Stimulated activated CD8-positive, alpha-beta memory T cell treated with anti-CD3 and anti-CD28 coated beads, Interleukin-4, amount 100 ng/mL, for 4 hours (primary cell): ENCODE measurements at places on chromosomes 1 and 21.

- no peak for DNase-seq
Measured at GRCh38 chr21:42299324-42300044, 15.7 kb downstream of the TFF3 start.

GRCh38 chr1:14071581-14071980 lies 371.6 kb downstream of the PRDM2 start:
- DNase-seq = no peak

DNA sequence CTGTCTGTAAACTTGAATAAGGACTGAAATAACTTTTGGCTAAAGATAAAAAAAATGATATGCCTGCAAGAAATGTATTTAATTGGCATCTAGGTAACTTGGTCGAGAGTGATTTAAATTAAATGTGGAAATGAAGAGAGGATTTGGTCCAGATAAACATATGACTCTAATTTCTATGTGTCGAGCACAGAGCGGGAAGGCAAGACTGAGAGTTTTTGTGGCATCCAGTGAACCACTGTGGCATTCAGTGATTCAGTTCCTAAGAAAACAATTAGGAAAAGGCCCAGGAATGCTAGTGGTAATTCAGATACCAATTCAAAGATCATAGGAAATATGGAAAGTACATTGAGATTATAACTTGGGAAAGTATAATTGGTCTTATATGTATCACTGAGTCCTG lies 39.6 kb downstream of the PDE4B start:
- no peak for DNase-seq

GRCh38 chr1:183234660-183235476 lies 48.8 kb downstream of the LAMC2 start:
- DNase-seq = no peak

- DNase-seq = no peak
Measured at GRCh38 chr1:167693425-167694045, 28.2 kb upstream of the MPZL1 start.

DNA sequence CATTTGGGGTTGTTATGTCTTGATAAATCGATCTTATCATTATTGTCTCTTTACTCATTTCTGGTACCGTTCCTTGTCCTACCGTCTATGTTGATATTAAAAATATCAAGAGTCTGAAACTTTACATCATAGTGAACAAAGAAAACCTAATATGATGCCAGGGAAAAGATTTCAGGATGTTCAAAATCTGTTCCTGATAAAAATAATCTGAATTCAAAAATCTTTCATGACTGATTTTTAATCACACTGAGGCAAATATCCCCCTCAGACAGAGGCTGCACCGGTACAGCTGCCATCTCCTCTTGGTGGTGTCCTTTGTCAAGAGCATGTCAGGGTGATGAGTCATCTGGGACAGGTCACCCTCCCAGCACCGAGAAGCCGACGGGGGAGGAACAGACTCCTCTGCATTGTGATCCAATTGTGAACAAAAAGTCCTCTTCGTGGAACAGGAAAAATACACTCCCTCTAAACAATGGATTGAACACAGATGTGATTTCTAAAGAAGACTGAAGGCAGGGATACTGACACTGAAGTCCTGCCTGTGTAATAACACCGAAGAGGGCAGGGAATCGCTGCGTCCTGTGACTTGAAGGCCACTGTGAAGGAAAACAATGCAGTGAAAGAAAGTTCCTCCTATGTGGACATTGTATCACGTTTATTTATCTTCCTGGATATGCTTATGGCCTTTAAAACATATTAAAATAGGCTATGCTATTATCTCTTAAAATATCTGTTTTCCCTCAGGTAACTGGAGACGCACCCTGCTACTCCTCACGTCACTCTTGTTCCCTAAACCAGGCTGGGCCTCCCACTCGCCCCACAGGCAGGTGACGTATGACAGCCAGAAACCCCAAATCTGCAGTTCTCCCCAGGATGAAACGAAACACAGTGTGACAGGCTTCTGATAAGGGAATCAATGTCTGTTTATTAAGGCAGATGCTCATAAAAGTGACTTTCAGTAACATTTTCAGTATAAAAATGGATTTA lies 4.3 kb upstream of the SPATC1L start:
- DNase-seq = no peak

- no peak for DNase-seq
Measured at GRCh38 chr1:247357052-247357780, 25.5 kb upstream of the ZNF496 start.

GRCh38 chr1:9145021-9145668 lies 16.2 kb upstream of the GPR157 start:
- DNase-seq = no peak

- no peak for DNase-seq
Measured at GRCh38 chr1:159930634-159931033, 5.3 kb upstream of the TAGLN2 start.

GRCh38 chr21:28674763-28675162 lies 317.9 kb downstream of the LTN1 start:
- DNase-seq = no peak

- DNase-seq = no peak
Measured at GRCh38 chr1:247211339-247211738, 39.5 kb upstream of the ZNF124 start.

GRCh38 chr1:25821630-25822091 lies 1.9 kb downstream of the MTFR1L start:
- no peak for DNase-seq

DNA sequence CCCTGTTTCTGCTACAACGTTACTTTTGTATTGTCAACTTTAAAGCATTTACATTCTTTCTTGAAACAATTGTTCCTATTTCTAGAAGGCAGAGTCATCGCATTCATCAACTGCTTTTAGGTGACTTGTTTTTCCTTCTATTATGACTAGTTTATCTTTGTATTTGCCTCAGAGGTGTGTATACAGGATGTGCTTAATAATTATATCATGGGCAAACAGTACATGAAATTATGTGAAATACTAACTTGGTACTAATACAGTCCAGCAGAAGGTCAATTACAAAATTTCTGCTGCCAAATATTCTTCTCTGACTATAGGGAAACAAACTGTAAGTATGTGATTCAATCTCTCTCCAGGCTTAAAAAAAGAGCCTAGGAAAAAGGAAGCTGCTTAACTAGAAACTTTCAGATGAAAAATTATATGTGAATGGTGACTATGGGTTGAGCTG lies 101.6 kb downstream of the C4BPA start:
- DNase-seq = no peak

- DNase-seq = no peak
Measured at GRCh38 chr1:1058921-1059493, 15.1 kb downstream of the RNF223 start.

GRCh38 chr1:102640872-102641271 lies 467.4 kb downstream of the COL11A1 start:
- no peak for DNase-seq

DNA sequence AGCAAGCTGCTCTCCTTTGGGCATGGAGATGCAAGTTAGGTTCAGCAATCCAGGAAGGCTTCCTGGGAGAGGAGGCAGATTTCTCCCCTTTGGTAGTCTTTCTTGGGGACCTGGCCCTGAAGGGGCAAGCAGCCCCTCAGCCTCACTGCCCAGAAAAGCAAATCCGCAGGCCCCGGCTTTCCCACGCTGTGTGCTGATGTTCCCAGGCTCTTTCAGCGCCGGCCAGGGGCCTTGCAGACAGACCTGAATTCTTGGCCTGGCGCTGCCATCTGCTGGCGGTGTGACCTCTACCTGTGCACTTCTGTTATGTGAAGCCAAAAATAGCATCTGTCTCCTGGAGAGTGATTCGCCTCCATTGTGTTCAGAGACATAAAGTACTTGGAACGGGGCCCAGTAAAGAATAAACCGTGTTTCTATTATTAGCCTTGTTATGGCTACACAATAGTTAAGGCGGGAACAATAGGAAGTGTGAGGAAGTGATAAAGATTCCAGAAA lies 64.8 kb downstream of the ALPL start:
- no peak for DNase-seq

GRCh38 chr1:201026836-201027235 lies 3.3 kb upstream of the KIF21B start:
- DNase-seq = no peak

- DNase-seq = peak; percentile 67
Measured at GRCh38 chr1:93847811-93848288, 31.2 kb downstream of the DNTTIP2 start.

DNA sequence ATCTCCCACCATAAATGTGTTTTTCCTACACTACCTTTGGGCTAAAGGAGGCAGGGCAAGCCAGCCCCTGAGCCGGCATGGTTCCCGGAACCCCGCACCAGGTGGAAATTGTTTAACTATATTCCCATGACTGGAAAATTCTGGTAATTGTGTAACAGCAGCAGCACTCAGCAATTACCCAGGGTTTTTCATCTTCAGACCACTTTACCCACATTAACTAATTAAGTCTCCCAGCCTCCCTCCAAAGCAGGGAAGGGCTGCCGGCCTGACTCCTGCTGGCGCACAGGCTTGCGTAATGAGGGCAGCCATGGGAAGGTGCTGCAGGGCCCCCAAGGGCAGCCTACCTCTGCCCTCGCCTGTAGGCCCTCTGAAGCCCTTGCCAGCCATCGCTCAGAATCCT lies 140.7 kb upstream of the VAMP3 start:
- no peak for DNase-seq

DNA sequence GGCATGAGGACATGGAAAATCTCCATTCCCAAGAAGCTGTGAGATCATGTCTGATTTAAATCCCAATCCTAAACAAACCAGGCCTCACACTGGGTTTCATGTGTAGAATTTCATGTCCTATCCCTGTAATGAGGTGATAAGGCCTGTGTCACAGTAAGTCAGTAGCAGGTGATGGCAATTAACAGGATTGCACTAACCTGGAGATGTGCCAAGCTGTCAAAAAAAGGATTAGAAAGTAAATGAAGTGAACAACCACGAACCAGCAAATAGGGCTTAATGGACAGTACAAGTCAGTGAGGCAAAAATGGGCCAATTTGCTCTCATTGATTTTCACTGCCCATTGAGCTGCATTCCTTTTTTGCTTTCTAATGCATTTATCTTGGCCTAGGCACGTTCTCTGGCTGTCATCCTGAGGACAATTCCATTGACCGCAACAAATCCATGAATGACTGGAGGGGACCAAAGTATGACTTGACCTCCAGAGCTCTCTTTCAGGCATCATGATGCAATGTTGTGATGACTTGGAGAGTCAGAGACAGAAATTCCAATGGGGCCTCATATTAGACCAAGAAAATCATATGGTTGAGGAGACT lies 673.6 kb upstream of the ADGRL2 start:
- no peak for DNase-seq

GRCh38 chr21:29084372-29084771 lies 10.9 kb upstream of the CCT8 start:
- DNase-seq = no peak

DNA sequence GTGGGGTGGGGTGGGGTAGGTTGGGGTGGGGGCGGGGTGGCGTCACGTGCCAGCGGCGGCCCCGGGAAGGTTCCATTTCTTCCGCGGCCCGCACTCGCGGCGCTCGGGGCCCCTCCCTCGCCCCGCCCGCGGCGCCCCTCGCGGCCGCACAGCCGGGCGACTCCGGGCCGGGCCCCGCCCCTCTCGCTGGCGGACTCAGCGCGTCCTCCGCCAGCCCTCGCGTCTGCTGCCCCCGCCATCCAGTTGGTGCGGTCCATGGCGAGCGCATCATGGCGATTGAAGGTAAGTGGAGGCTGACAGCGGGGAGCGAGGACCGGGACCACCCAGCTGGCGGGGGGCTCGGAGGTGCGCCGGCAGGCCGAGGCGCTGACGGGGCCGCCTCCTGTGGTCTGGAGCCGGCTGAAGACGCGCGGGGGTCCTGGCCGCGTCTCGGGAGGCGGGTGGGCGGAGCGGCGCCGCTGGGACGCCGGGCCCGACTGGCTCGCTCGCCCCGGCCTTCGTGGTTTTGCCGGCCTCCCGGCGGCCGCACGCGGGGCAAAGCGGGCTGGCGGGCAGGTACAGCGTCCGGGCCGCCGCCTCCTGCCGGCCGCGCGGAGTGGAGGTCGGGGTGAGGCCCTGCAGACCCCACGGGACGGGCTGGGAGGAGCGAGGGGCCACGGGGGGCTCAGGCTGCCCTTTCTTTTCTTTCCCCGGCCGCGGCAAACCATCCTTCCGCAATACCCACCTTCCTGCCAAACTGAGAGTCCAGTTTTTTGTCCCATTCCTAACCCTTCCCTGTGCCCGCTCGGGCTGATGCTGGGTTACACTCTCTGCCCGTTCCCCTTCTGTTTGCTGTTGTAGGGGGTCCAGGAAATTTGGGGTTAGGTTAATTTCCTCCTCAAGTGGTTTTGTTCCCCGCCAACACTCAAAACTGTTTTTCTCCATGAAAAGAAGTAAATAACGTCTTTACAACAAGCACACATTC lies at the start of gene SYT14:
Gene SYT14, plus strand, starts transcription at position 222 of the 964 bp plus-strand sequence. Its CDS starts 48 bp downstream, at position 270.
- DNase-seq = no peak

DNA sequence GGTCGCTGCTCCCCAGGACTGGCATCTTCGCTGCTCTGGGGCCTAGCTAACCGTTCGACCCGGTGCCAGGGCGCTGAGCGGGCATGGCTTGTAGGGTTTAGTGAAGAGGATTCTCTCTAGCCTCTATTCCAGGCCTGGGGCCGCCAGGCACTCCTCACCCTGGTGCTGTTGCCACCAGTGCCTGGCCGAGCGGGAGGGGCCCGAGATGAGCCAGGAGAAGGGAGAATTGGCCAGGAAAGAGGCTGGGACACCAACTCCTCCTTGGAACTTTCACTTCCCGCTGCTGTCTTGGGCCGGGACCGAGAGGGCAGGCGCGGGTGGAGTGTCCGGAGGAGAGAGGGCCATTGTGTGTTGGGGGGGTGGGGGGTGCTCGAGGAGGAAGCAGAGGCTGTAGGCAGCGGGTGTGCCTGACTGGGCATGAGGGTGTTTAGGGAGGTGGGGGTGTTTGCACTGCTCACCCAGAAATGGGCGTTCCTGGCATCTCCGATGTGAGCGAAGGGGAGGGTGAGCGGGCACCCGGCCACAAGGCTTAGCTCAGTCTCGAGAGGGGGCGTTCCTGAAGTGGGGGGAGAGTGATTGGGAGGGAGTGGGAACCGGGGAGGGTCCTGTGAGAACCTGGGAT lies 772 bp downstream of the ADAM15 start:
- no peak for DNase-seq

DNA sequence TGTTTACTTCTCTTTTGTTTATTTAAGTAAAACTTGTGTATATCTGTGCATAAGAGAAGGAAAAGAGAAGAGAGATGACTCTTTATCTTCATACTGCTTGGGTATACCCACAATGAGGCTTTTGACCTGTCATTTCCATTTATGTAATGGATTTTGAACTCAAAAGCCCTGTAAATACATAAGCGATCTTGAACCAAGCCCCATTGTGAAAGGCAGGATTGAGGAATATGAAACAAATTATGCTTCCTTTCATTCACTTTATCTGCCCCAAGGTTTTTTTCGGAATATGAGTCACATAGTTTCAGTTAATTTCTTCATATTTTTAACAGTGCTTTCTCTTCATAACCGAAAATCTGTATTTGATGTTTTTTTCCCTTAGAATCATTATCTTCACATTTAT lies 21.4 kb downstream of the CNST start:
- DNase-seq = no peak

DNA sequence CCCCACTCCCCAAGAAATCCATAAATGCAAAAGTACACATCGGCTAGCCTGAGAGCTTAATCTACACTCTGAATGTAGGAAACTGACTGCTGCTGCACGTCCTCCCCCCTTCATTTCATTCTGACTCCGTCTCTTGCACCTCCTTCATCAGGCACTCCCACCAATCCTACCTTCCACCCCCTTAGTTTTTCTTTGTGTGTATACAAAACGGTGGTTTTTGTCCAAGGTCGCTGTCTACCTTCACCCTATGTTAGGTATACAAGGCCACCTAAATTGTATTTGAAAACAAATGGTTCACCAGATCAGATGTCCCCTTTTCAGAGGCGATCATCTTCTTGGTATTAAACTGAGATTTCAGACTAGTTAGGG lies 1.9 kb downstream of the WDR26 start:
- DNase-seq = no peak

- DNase-seq = no peak
Measured at GRCh38 chr1:169451218-169451824, 24.0 kb upstream of the CCDC181 start.
